ENCODE measurements at places on chromosomes 1 and 21.

DNA sequence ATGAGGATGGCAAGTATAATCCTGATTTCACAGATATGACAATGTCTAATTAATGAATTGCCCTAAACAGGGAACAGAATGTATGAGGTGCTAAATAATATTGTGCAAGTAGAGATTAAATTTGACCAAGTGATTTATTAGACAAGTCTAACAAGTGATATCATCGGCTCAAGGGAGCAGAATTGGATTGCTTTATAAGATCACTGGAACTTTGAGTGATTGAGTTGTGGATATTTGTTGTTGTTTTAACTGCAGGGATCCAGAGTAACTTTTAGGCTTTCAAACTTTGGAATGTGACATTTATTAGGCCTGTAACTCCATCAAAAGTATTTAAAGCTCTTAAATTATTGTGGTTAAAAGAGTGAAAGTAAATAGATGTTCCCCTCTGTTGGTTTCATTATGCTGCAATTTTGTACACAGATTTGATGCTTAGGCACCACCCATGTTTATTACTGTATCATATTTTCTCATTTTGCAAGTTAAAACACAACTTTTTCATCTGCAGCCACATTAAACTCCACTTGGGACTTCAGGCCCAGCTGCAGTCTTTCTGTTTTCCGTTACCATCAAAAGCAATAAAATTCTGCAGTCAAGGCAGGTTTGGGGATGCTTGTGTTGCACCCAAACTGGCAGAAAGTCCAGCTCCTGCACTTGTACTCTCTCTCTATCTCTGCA is 206.6 kb downstream of the HLX start:
- no peak for DNase-seq

DNA sequence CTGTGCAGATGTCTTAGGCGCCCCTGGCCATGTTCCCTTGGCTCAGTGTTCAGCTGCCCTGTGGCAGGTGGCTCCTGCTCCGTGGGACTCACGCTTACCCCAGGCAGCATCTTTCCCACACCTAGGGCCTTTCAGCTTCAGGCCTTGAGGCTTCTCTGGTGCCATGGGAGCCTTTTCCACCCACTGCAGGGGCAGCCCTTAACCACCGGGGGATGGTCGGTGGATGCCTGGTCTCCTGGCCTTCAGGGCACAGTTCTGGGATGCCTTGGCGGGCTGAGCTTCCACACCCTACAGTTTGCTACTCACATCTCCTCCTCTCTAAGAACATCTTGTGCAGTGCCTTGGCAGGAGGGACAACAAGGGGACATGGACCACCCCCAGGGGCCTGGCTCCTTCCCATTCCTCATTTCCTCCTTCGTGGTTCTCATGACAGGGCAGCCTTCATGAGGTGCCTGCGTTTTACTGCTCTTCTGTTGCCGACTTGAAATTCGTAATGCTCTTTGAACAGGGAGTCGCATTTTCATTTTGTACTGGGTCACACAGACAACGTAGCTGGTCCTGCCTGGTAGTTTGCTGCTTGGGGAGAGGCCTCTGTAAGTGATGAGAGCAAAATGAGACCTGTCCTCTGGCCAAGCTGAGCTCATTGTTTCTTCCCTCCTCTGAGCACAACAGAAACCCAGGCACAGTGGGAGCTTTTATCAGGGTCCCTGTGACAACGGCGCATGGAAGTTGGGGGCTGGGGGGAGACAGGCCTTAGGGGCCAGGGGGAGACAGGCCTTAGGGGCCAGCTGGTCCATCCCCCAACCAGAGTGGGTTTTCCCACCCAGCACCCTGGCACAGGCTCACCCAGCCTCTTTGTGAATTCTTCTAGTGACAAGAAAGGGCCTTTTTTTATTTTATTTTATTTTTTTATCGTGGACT is 62.0 kb upstream of the NEK2 start:
- DNase-seq, result no peak

DNA sequence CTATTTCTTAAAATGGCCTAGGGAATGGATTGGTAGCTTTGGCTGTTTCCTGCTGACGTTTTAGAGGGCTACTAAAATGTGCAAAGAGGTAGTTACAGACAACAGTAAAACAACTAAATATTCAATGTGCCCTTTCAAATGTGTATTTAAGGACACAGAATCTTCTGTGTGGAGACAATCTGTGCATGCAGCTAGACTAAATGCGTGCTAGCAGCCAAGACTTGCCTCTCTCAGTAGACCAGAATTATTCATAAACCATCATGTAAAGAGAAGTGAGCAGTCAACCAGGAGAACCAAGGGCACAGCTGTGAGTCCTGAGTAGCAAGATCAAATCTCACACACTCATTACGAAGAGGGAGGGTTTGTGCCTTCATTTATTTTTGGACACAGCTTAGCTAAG is 160.2 kb upstream of the GREM2 start:
- no peak for DNase-seq

DNA sequence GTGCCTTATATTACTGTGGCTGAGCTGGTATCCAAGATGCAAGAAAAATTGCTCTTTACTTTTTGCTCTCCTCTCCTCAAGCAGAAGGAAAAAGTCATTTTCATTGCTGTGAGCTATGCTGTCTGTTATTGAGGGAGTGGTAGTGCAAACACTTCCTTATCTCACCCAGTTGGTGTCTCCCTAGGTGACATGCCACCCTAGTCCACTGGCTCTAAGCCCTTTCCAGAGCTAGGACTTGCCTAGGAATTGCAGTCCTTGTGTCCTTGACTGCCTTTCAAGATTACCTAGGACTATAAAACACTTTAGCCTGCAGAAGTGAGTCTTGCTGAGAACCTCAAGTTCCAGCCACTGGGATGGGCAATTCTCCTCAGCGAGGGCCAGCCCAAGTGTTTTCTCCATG is 458.3 kb downstream of the MRPL39 start:
- DNase-seq, result no peak

Measured in SW 1271 (cell line).